ENCODE measurements at places on chromosomes 16 and 17.
A peak's percentile ranks its signal among the peaks of the same experiment; 100 is the strongest.

DNA sequence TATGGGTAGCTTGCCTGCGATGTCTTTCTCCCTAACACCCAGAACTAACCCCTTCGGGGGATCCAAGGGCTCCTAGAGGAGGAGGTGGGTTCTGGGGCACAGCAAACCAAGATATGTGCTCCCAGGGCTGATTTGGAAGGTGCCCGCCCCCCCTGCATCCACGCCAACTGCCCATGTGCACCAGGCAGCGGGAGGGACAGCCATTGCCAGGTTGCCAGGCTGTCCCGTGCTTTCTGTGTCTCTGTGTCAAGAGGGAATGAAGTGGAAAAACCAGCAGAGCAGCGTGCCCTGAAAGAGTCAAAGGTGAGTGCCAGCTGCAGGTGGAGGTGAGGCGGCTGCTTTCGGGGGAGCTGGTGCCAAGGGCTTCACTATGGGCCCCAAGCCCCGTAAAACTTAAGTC, 6.4 kb downstream of the TEKT5 start:
- no peak for DNase-seq

DNA sequence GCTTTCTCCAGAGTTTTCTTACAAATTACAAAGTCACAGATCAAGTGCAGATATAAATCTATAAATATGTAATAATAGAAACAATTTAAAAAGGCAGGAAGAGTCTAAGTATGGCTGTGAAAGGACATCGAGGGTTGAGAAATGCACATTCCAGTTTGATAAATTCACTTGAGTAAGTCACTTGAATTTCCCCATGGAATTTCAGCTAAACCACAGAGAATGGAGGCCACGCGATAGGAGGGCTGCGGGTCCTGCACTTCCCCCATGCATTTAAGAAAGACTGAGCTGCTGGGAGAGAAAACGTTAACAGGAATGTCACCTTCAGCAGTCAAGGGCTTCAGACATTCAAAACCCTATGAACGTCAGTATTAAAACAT, 6.1 kb upstream of the MXRA7 start:
- no peak for DNase-seq

DNA sequence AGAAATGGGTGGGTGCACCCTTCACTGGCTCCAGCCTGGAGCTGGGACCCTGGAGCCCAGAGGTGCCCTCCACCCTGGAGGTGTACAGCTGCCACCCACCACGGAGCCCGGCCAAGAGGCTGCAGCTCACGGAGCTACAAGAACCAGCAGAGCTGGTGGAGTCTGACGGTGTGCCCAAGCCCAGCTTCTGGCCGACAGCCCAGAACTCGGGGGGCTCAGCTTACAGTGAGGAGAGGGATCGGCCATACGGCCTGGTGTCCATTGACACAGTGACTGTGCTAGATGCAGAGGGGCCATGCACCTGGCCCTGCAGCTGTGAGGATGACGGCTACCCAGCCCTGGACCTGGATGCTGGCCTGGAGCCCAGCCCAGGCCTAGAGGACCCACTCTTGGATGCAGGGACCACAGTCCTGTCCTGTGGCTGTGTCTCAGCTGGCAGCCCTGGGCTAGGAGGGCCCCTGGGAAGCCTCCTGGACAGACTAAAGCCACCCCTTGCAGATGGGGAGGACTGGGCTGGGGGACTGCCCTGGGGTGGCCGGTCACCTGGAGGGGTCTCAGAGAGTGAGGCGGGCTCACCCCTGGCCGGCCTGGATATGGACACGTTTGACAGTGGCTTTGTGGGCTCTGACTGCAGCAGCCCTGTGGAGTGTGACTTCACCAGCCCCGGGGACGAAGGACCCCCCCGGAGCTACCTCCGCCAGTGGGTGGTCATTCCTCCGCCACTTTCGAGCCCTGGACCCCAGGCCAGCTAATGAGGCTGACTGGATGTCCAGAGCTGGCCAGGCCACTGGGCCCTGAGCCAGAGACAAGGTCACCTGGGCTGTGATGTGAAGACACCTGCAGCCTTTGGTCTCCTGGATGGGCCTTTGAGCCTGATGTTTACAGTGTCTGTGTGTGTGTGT, 46.8 kb downstream of the IL21R start:
- DNase-seq: no peak

- DNase-seq: no peak
These were observed 6.2 kb downstream of the BRCA1 start for GRCh38 chr17:43118679-43119615.

DNA sequence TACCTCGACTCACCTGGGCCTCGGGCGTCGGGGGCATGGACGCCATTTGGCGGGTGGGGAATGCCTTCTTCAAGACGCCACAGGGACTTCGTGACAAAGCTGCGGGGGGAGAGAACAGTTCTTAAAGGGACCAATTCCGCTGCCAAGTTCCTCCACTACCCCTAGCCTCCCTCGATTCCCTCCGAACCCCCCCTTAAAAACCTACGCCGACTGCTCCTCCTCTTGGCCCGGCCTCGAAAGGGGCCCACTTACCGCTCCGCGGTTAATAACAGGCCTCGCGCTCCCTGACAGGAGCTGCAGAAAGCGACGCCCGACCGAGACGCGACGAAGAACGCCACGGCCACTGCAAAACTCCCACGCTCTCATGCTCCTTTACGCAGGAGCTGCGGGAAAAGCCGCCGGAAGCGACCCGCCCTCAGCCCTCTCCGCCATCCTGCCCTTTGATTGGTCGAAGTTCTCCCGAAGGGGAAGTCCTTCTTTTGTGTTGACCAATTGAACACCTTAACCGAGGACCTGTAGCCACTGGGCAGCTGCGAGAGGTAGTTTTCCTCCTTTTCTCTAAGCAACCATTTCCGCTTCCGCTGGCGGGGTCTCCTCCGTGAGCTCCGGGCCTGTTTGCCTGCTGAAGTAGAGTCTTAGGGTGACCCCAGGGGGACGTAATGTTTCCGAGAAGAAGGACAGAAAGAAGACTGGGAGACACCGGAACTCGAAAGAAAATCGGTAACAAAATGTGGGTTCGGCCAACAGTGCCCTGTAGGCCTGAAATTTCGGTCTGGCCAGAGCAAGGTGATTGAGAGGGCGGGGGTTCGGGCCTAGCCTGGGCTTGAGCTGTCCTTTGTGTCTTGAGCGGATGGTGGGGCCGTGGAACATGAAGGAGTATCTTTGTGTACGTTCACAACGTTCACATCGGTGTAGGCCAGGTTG, at the start of the genes NAA60 and ZNF597:
TSS of gene NAA60 (plus strand) at position 573 of the 924 bp plus-strand sequence. CDS start 32,548 bp downstream, outside the sequence.
TSS of gene ZNF597 (minus strand) at position 397 of the 924 bp plus-strand sequence. CDS start at position 46, 351 bp downstream.
- peak; percentile 58 for DNase-seq

DNA sequence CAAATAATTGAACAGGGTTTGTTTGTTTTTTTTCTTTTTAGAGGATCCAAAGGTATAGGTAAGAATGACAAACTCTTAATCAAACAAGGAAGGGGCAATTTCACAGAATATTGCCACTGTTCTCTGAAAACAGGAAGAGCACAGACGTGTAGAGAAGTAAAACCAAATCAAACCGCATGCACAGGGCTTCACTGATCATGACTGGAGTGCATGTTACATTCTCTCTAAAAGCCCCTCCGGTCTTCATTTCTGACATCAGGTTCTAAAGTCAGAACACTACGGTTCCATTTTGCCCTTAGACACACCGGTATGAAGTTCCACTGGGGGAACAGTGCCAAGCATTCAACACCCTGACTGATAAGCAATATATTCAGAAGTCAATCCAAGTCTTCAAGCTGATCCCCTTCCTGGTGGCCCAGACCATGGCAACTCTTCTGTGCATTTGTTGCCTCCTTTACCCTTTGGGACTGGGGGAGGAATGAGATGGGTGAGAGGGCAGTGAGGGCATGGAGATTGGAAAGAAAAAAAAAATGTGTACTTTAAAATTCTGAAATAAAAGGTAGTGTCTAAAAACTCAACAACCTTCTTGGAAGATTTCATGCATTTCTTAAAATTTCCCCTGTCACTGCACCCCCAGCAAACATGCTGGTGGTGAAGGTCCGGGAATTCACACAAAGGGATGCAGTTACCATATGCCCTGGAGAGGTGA, 1.4 kb downstream of the MMD start:
- DNase-seq: peak; percentile 2

DNA sequence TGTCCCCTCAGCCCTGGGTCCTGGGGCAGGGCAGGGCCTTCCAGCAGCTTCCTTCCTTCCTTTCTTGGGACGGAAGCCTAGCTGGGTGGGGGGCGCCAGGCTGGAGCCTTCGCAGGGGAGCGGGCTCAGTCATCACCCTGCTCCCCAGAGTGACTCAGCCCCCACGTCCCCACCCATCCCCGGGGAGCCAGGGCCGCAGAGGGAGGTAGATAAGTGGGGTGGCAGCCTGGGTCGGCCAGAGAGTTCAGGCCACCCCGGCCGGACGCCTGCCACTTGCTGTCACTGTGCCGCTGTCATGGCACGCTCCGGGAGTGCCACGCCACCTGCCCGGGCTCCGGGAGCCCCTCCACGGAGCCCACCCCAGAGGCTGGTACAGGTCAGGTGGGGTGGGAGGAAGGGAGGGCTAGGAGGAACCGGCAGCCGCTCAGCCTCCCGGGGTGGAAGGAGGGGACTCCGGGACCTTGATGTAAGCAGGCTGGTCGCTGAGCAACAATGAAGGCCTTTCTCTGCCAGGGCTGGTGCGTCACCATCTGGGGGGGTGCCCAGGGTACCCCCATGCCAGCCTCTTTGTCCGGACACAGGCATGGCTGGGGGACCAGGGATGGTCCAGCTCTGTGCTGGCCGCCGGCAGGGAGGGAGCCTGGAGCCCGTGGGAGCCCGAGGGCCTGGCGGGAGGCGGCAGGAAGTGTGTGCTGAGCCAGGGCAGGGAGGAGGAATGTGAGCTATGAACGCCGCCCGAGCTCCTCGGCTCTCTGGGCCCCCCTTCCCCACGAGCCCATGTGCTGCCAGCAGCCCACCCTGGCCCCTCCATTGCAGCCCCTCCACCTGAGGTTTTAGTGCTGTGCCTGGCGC, 6.6 kb downstream of the NHERF2 start:
- DNase-seq: no peak

- DNase-seq: no peak
These were observed 297.1 kb upstream of the MAF start for GRCh38 chr16:79897453-79898146.

DNA sequence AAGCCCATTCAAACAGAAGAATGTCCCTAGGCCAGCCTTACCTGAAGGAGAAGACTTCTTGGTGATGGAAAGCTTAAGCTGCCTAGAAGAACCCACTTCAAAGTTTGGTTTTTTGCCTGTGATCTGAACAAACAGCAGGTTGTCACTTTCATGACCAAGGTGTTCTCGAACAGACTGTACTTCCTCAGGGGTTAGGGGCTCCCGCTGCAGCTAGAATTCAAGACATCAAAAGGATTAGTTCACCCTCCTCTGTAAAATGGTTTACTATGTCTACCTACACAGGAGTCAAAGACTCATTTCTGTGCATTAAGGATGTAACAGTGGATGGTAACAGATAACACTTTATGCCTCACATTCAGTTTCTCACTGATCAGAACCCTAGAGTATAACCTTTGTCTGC, 13.2 kb downstream of the CIAPIN1 start:
- no peak for DNase-seq

- DNase-seq: no peak
These were observed 5.6 kb downstream of the ALOX12 start for GRCh38 chr17:7001318-7001961.

DNA sequence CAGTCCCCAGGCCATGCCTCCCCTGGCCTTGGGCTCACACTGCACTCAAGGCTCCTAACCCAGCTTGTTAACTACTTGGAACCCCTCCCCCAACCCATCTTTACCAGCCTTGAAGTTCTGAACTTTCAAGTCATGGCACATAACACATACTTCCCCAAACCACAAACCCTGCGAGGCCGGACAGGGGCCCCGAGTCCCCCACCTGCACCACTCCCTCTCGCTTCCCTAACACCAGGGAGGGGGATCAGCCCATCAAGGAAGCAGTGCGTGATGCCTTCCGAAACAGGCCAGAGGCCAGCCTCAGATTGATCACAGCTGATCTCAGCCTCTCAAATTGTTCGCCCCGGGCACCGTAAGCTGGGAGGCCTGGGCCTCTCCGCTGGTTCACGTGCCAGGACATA, 3.0 kb upstream of the NLRC3 start:
- DNase-seq: no peak

GRCh38 chr17:65194670-65195334, 57.6 kb downstream of the RGS9 start:
- DNase-seq: no peak

DNA sequence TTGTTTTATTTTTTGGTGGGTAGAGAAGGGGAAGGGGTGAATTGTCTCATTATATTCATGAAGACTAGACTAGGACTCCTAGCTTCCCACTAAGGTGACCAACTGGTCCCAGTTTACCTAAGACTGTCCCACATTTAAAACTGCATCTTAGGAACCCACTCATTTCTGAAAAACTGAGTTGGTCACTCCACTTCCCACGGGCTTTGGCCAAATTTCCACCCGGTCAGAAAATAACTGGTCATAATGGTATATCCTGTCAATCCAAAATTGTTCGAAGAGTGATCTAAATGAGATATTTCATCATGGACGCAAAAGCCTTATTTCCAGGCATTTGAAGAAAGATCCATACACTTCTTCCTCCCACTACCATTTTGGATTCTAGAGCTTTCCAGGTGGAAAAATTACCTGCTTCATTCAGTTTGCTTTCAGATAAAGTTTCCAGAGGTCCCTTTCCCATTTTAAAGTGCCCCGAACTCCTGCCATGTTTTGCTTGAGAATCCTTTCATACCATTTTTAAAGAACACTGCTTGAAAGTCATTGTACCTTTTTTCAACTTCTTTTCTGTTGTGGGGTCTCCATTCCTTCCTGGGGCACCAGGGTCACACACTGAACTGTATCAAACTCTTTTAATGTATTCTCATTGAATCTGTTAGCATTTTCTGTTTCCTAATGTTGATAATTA, 21.8 kb upstream of the ZFHX3 start:
- no peak for DNase-seq

DNA sequence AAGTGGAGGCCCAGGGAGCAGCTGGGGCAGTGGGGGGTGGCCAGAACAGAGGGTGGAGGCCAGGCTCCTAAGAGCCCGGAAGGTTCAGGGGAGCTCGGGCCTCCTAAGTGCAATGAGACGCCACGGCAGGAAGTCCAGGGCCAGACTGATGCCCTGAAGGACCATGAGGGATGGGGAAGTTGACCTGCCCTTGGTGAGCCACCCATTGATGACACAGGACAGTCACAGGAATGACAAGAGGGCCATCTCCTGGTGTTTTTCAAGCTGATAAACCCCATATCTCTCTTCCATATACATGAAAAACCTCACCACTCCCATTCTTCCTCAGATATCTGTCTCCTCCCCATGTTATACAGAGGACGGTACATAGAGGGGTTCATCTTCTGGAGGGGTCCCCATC, 5.8 kb upstream of the MRPL58 start:
- no peak for DNase-seq

GRCh38 chr17:4204710-4205173, 59.0 kb downstream of the ANKFY1 start:
- DNase-seq: no peak

GRCh38 chr17:31155208-31155810, 60.5 kb downstream of the NF1 start:
- DNase-seq: no peak

DNA sequence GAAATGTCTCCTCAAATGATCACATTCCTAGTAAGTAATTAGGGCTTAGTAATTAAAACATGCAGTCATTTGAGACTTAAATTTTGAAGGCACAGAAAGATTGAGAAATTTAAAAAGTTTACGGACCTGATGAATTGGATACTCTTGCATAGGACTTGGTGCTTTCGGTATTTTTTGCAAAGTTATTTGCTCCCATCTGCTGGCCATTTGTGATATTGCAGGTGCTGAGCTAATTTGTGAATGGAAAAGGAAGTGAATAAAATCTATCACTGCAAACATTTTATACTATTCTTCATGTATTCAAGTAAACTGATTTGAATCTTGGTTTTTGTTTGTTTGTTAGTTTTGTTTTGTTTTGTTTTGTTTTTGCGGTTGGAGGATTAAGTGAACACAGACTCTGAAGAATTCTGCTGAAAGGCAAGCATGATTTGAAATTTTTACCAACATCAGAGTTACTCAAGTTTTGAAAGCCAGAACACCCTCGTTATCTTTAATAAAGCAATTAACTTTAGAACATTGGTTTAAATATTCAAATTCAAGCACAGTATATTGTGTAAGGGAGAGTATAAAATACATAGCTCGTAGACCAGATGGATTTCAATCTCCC, 689.5 kb upstream of the RBFOX1 start:
- peak; percentile 4 for DNase-seq

All from activated T-cell treated with anti-CD3 and anti-CD28 coated beads for 1 hour (primary cell).